Ascending aorta (tissue), 2 donors: ENCODE measurements at places on chromosomes 4 and X. TPM values are rescaled to one million over a fixed set of nuclear protein-coding genes. Genes with fewer than 3 reads are reported as not detected.

FAM9C gene
- not detected for total RNA-seq

DNA sequence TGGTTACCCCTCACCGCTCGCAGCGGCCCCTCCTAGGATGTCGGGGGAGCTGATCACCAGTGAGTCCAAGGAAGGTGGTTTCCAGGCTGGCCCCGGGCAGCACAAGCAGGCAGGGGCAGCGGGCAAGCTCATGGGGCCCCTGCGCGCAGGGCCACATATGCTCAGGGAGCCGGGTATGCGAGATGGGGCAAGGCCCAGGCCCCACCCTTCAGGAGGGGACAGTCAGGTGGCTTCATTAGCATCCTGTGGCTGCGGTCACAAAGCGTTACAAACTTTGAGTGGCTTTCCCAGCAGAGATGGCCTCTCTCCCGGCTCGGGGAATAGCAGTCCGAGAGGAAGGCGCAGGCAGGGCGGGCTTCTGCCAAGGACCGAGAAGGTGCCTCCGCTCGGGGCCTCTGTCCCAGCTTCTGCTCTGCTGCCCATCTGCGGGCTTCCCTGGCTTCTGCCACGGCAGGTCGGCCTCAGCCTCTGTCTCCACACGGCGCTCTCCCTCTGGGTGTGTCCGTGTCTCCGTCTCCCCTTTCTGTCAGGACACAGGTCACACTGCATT lies 13.5 kb downstream of the ABCD1 start:
- DNase-seq = no peak
- peaks cover 18% of the 10 kb centered on the region for H3K36me3 ChIP-seq
- no peak overlapping the region for H3K27ac ChIP-seq
- no peaks in the 10 kb centered on the region for H3K4me1 ChIP-seq
- H3K27me3 ChIP-seq = no peaks in the 10 kb centered on the region
- no peak overlapping the region for H3K4me3 ChIP-seq

DNA sequence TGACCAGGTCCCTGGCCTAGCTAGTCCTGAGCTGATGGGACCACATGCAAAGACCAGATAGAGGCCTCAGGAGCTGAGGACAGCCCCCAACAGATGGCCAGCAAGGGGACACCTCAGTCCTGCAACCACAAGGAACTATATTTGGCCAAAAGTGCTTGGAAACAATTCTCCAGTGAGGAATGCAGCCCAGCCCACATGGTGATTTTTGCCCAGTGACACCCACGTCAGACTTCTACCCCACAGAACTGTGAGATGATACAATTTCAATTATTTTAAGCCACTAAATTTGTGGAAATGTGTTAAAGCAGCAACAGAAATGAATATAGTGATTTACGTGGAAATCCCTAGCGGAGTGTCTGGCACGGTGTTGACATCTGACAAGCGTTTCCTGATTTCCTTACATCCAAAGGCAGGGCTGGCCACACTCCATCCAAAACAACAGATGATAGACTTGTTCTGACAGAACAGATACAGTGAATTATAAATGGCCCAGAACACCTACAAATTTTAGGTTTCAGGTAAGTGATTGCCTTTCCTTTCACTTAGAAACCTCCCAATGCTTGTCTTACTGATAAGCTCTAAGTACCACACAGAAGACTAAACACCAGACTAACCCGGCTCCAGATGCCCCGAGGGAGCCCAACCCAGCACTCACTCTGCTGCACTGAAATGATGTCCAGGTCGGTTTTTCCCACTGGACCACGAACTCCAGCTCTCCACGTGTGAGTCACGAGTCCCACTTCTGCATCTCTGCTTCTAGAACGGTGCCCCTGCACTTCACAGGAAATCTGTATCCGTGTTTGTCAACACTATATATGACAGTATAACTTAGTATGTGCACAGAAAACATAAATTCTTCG lies 5.8 kb downstream of the AFAP1 start:
- H3K36me3 ChIP-seq = no peaks in the 10 kb centered on the region
- no peaks in the 10 kb centered on the region for H3K27me3 ChIP-seq
- no peak overlapping the region for H3K27ac ChIP-seq

DNA sequence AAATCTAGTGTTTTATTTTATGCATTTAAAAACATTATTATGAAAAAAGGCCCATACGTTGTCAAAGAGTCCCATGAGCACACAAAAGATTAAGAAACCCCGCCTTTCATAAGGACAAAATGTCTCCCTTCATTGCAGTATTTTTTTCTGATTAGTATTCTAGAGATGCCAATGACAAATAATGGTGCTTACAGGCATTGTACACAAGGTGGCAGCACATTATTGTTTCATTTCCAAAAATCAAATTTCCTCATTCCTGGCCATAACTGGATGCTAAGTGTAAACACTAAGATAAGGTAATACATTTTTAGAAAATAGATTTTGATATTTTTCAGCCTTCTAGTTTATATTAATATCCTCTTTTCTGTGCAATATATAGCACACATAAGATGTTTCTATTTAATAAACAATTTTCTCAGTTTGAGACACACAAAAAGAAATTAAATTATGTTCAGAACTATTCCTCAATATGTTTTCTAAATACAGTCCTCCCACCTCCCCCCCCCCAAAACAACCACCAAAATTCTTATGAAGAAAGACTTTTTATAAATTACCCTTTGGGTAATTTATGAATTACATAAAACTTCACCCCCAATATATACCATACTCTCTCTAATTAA lies 47.7 kb downstream of the TIGD2 start:
- no peaks in the 10 kb centered on the region for H3K27me3 ChIP-seq
- no peaks in the 10 kb centered on the region for H3K4me1 ChIP-seq
- no peak overlapping the region for H3K4me3 ChIP-seq
- no peak overlapping the region for H3K27ac ChIP-seq
- no peaks in the 10 kb centered on the region for H3K36me3 ChIP-seq
- DNase-seq = no peak

CLDN22 gene
- total RNA-seq = not detected
